Activated T-helper 9 cell treated with anti-CD3 and anti-CD28 coated beads, Interleukin-2, amount 50 U/mL, for 16 hours (primary cell): ENCODE measurements at places on chromosomes 5 and 9.

- DNase-seq = no peak
Observed at GRCh38 chr5:177124486-177124991, 9.0 kb upstream of the NSD1 start.

- DNase-seq = no peak
Observed at GRCh38 chr5:111259636-111260035, 35.5 kb downstream of the CAMK4 start.

GRCh38 chr9:81719972-81720371, 30.6 kb upstream of the TLE1 start:
- no peak for DNase-seq

DNA sequence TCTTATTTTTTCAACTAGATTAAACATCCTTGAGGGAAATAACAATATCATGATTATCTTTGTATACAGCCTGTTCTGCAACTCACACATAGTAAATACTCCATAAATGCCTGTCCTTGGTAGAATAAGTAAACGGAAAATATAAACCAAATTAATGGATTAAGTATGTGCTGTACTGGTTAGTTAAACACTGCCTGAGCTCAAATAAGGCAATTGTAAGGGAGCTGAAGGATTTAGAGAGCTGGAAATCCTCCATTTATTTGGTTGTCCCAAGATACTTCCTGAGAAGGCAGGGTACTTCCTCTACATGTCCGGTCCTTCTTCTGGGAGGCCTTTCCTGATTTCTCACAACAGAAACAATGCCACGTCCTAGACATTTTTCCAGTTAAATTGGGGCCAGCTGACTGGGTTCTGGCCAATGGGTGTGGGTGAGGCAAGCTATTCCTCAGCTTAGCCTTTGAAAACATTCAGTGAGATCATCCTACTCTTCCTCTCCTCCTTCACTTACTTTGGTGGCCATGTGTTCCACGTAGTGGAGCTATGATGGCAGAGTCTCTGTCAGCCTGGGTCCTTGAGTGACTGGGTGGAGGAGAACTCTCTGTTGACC, 8.5 kb upstream of the C1QTNF3 start:
- no peak for DNase-seq

- peak; percentile 15 for DNase-seq
Observed at GRCh38 chr9:129235931-129236331, 57.9 kb upstream of the IER5L start.

DNA sequence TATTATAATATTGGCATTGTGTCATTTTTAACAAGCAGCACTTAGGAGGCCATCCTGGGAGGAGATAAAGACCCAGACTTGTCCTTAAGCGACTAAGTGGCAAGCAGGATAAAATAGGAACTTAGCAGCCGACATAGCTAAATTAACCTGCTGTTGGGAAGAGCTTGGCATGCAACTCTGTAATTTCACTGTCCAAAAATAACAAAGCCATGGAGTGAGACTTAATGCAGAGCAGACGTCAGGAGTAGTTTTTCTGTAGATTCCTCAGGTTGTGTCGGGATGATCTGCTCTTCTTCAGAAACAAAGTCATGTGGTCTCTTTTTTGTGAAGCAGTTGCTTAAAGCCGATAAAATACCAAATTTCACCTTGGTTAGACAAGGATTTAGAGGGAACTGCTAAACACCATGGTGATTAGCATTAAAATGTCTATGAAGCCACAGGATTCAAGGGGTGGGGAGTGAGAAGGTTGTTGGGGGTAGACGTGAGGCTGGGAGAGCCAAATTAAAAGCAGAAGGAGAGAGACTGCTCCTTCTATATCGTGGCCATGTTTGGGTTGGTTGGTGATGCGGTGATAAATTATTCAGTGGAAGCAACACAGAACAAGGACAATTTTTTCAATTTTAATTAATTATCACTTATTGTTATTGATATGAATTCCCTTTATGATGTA, 303.0 kb downstream of the CSNK1G3 start:
- no peak for DNase-seq

DNA sequence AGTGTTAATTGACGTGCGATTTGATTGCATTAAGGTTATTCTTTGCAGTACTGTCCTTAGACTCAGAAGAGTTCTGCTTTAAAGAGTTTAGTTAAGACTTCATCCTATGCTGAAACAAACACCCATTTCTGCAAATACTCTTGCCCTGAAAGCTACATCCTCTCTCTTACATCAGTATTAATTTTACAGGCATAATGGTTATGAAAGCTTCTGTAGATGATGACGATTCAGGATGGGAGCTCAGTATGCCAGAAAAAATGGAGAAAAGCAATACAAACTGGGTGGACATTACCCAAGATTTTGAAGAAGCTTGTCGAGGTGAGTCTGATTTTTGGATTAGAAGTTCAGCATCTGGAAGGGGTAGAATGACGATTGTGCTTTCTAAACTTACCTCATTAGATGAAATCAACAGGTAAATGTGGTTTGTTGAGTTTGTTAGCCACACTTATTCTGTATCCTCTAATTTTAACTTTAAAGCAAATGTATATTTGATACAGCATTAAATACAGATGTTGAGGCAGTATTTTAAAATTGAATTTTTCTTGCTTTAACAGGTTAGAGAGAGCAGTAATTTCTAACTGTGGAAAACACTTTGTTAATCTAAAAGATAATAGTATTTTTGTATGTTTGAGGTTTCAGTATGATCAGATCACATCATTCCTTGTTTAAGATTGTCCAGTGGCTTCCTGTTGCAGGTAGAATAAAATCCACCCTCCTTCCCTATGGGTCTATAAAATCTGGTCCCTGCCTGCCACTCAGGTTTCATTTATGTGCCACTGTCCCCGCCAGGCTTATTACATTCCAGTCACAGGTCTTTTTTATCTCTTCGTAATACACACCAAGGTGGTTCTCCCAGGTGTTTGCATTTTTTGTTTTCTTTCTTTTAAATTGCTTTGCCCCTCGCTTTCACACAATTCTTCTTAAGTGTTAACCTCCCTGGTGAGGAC, 1.3 kb downstream of the NAA35 start:
- no peak for DNase-seq

DNA sequence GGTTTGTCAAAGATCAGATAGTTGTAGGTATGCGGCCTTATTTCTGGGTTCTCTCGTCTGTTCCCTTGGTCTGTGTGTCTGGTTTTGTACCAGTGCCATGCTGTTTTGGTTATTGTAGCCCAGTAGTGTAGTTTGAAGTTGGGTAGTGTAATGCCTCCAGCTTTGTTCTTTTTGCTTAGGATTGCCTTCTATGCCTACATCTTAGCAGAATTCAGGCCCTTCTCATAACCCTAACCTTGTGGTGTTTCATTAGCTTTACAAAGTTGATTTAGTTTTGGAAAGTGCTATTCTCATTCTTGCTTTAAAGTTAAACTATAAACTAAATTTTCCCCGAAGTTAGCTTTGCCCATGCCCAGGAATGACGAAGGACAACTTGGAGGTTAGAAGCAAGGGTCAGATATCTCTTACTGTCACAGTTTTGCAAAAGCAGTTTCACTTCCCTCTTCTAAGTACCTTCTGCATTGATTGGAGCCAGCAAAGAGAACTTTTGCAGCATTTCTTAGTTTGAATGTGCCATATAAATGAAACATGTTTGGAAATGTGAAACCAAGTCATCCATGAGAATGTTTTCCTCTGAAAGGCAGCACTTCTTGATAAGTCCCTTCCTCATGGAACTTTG, 274.3 kb upstream of the DMRT1 start:
- DNase-seq = no peak

DNA sequence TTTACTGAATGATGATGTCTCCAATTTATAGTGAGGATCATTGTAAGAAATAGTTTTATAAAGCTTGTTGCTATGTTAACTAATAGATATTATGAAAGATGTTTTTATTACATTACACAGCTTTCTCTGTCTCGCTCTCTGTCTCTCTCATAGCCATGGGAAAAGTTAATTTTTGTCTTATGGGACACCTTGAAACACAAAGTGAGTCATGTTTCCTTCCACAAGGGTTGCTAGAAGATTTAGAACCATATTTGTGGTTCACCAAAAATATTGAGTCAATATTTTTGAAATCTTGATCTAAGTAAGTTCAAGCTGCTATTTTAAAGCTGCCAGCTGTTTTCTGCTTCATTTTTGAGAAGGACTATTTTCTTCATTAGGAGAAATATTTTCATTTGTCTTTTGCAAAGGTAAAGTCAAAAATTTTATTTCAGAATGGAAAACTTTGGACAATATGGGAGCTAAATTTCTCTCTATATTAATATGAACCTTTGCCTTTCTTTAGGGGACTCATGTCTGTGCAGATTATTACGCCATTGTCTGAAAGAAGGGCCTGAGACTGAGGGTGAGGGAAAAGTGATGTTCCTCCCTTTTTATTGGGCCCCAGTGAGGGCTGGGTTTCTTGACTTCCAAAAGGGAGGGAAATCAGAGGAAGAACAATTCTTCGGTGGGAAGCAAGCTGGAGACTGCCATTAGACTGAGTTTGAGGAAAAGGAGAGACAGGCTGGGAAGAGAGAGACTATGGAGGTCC, 87.9 kb upstream of the SLC24A2 start:
- DNase-seq = no peak

- DNase-seq = no peak
Observed at GRCh38 chr9:113397203-113397631, 3.9 kb downstream of the ALAD start.

GRCh38 chr5:5650242-5650641, 227.8 kb downstream of the ICE1 start:
- no peak for DNase-seq

GRCh38 chr5:140202078-140202477, 27.1 kb downstream of the CYSTM1 start:
- no peak for DNase-seq

DNA sequence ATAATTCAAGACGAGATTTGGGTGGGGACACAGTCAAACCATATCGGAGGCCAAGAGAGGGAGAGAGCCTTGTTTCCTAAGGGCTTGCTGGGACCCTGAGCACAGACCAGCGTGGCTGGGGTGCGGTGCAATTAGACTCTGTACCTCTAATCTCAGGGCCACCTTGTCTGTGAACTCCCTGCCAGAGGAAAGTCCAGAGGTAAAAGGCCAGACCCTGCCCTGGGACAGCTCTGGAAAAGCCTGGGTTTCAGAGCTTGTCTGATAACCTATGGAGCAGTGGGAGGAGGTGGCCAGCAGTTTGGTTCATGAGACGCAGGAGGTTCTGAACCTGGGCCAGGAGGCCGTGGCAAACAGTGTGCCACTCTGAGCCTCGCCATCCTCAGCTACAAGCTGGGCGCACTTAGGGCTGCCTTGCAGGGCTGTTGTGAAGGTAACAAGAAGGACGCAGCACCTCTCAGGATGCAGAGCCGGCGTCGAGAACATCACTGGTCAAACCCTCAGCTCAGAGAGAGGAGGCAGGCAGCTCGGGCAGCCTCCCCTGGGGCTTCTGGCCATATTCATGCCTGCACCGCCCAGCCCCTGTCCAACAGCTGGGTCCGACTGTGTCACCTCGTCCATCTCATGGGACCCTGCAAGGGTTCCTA, 4.8 kb upstream of the DOLPP1 start:
- no peak for DNase-seq

DNA sequence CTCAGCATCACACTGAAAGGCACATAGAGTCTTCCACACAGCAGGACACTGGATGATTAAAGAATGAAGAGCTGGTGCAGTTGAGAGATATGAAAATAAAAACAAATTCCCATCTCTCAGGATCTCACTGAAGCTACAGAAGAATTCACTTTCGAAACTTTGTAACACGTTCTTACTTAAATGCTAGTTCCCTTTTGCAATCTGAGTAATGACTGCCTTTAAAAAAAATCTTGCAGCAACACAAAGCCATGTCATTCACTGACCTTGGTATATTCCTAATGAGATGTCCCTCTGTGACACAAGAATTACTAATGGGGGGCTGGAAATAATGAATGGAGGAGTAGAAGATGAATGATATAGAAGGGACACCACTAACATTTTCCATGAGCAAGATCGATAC, 201.8 kb downstream of the GLIS3 start:
- DNase-seq = no peak

GRCh38 chr9:127635201-127635735, 23.2 kb downstream of the STXBP1 start:
- no peak for DNase-seq
